ENCODE measurements at places on chromosomes 2 and 18. TPM values are rescaled to one million over a fixed set of nuclear protein-coding genes. Genes with fewer than 3 reads are reported as not detected.

- DNase-seq = no peak
- H3K27ac ChIP-seq = no peak overlapping the region
- H3K4me1 ChIP-seq = peaks cover 5% of the 10 kb centered on the region
Observed at GRCh38 chr2:224591220-224591619, 6.1 kb upstream of the CUL3 start.

GRCh38 chr2:6845903-6846302 is 19.8 kb downstream of the CMPK2 start:
- no peaks in the 10 kb centered on the region for H3K36me3 ChIP-seq
- H3K4me3 ChIP-seq = no peak overlapping the region
- no peak for DNase-seq
- H3K27ac ChIP-seq = no peak overlapping the region
- H3K27me3 ChIP-seq = no peaks in the 10 kb centered on the region

DNA sequence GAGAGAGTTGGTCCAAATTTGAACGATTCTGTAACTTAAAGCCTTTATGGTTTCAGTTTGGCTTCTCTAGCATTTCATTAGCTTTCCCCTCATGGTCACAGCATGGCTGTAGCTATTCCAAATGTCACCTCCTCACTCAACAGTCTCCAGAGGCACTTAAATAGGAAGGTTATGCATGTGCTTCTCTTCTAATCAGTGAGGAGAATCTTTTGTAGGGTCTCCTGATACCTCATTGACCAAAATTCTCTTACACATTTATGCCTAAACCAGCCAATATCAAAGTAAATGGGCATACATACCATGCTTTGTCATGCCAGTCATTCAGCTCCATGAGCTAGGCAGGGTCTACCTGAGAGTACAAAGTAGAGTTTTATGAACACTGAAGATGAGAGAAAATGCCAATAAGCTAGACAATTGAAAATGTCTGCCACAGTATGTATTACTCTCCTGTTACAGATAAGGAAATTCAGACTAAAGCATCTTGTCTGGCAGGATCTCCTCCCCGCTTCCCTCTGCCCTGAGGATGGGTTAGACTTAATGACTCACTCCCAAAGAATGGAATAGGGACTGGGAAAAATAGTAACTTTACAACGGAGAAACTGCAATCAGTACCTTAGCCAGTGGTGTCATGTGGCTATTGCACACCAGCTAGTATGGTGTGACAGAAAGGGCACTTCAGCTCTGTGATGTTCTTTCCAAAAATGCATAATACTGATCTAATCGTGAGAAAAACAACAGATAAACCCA is 15.4 kb downstream of the DSG2 start:
- peak overlapping the region; percentile 78 for H3K27ac ChIP-seq
- H3K27me3 ChIP-seq = no peaks in the 10 kb centered on the region
- H3K4me3 ChIP-seq = peak overlapping the region; percentile 15
- H3K4me1 ChIP-seq = peaks cover 52% of the 10 kb centered on the region

GRCh38 chr2:145289946-145290345 is 770.0 kb upstream of the ZEB2 start:
- no peaks in the 10 kb centered on the region for H3K27me3 ChIP-seq
- peaks cover 3% of the 10 kb centered on the region for H3K4me1 ChIP-seq
- H3K4me3 ChIP-seq = no peak overlapping the region
- H3K36me3 ChIP-seq = no peaks in the 10 kb centered on the region

DNA sequence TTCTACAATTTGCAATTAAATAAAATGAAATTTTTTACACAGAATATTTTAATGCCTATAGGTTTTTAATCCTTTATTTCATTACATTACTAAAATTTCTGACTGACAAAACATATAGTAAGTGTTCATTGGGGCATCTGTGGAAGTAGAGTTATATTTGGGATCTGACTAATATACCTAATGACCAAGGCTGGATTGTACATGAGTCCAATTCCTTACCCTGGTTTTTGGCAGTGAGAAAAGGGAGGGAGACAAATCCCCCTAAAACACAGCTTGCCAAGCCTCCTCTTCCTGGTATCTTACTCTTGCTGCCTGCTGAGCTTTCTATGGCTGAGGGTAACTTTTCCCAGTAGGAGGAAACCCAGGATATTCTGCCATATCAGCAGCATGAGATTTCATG is 149.4 kb upstream of the CDH20 start:
- H3K27me3 ChIP-seq = no peaks in the 10 kb centered on the region
- H3K4me1 ChIP-seq = no peaks in the 10 kb centered on the region
- H3K27ac ChIP-seq = no peak overlapping the region
- H3K36me3 ChIP-seq = no peaks in the 10 kb centered on the region
- DNase-seq = no peak
- H3K4me3 ChIP-seq = no peak overlapping the region

DNA sequence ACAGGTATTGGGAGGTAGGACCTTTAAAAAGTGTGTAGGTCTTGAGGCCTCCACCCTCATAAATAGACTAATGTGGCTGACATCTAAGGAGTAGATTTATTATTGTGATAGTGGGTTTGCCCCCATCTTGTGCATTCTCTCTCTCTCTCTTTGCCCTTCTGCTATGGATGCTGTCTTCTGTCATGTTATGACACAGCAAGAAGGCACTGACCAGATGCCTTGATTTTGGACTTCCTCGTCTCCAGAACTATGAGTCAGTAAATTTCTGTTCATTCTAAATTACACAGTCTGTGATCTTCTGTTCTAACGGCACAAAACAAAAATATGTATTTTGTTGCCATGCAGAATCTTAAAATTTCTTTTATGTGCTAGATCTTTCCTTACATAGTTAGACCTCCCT is 66.9 kb downstream of the ATAD2B start:
- no peaks in the 10 kb centered on the region for H3K4me1 ChIP-seq
- DNase-seq = no peak
- H3K36me3 ChIP-seq = peaks cover 2% of the 10 kb centered on the region
- no peak overlapping the region for H3K27ac ChIP-seq
- no peaks in the 10 kb centered on the region for H3K27me3 ChIP-seq

GRCh38 chr2:10559634-10560224 is 111.6 kb upstream of the ODC1 start:
- no peaks in the 10 kb centered on the region for H3K36me3 ChIP-seq
- H3K27me3 ChIP-seq = no peaks in the 10 kb centered on the region
- no peak for DNase-seq
- H3K4me3 ChIP-seq = no peak overlapping the region

- peaks cover 28% of the 10 kb centered on the region for H3K4me1 ChIP-seq
- no peaks in the 10 kb centered on the region for H3K36me3 ChIP-seq
- DNase-seq = no peak
- peak overlapping the region; percentile 33 for H3K27ac ChIP-seq
- no peak overlapping the region for H3K4me3 ChIP-seq
Observed at GRCh38 chr2:145324748-145325147, 804.8 kb upstream of the ZEB2 start.

DNA sequence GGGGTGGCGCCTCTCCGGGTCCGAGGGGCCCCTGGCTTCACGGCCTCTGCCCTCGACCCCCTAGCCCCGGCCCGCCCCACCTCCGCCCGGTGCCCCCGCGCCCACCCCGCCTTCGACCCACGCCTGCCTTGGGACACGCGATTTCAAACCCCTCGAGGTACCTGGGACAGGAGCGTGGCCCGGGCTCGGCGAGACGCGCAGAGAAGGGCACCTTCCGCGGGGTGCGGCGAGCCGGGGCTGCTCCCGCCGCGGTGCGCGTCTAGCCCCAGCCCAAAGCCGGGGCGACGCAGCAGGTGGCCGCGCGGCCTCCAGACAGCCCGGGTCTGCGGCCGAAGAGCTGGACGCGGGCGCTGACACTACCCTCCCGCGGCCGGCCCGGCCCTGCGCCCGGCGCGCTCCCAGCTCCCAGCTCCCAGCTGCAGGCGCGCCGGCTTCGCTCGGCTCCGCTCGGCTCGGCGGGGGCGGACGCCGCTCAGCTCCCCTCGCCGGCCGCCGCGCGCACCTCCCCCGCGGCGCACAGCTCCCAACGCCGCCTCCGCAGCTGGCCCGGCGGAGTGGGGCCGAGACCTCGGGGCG is at the start of gene CRACDL:
TSS of gene CRACDL (minus strand) at position 449 of the 576 bp plus-strand sequence. CDS start 89,425 bp downstream, outside the sequence.
- H3K36me3 ChIP-seq = no peaks in the 10 kb centered on the region
- H3K27ac ChIP-seq = no peak within 1 kb of the TSS
- peaks cover 5% of the 10 kb centered on the region for H3K4me1 ChIP-seq

DNA sequence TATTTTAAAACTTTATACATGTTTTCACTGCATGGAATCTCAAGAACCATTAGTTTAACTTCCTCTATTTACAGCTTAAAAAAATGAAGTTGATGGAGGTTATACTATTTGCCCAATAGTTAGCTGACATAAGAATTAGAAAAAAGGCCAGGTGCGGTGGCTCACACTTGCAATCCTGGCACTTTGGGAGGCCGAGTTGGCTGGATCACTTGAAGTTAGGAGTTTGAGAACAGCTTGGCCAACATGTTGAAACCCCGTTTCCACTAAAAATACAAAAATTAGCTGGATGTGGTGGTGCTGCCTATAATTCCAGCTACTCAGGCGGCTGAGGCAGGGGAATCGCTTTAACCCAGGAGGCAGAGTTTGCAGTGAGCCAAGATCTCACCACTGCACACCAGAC is 125.1 kb upstream of the CDH19 start:
- H3K36me3 ChIP-seq = no peaks in the 10 kb centered on the region
- no peak overlapping the region for H3K27ac ChIP-seq
- H3K4me1 ChIP-seq = no peaks in the 10 kb centered on the region
- DNase-seq = no peak
- no peak overlapping the region for H3K4me3 ChIP-seq

The TACR1 gene
- not detected for polyA plus RNA-seq

The SGPP2 gene
- 2.6 TPM for polyA plus RNA-seq
